ENCODE measurements at places on chromosomes 1 and 21.

GRCh38 chr1:80413969-80414368 is 1386.8 kb upstream of the ADGRL2 start:
- no peak for DNase-seq

- peak; percentile 90 for DNase-seq
Measured at GRCh38 chr1:23539698-23540266, 8.7 kb upstream of the E2F2 start.

GRCh38 chr1:174158767-174159251 is 511 bp upstream of the RABGAP1L start:
- DNase-seq, result no peak

DNA sequence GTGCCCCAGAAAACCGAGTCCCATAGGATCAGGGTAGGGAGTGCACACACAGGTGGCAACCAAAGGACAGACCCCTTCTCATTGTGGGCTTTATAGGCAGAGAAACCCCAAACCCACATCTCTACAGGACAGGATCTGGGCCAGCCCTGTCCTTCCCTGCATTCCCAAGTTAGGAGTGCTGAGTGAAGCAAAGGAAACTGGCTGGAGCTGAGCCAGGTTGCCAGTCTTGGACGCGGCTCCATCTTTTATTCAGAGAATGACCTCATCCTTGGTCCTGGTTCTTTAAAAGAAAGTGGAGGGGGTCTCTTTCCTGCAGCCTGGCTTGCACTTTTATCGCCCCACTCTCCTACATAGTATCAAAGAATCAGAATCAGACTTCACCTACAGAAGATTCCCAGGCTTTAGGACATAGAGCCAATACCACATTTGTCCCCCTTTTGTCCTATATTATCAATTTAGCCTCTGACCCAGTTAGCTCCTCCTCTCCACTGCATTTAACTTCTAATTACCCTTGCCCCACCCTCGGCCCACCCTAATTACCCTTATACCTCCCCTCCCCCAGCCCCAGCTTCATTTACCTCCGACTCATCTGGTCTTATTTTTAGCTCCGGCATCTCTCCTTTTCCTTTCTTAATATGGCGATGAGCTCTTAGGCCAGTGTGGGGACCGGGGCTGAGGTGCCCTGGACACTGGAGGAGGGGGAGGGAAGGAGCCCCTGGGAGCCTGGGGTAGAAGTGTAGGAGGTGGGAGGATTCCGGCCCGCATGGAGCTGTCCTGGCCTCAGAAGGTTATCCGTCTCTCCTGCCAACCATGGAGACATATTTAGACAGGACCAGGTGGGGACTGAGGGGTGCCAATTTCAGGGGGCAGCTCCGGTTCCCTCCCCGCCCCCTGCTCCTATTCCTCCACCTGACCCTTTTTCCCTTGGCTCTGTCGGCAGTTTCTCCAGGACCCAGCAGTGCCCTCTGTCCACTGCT is at the start of gene CASQ1:
CASQ1 (plus strand) TSS at position 927 of the 977 bp plus-strand sequence. CDS start 177 bp downstream, outside the sequence.
- no peak for DNase-seq

GRCh38 chr21:36434144-36434543 is 45.8 kb downstream of the CLDN14 start:
- DNase-seq, result no peak

GRCh38 chr1:3783651-3784474 is 11.3 kb downstream of the SMIM1 start:
- no peak for DNase-seq

GRCh38 chr1:118821801-118822200 is 166.3 kb downstream of the TBX15 start:
- DNase-seq, result no peak

GRCh38 chr1:56820755-56821461 is 1.7 kb upstream of the FYB2 start:
- peak; percentile 81 for DNase-seq

DNA sequence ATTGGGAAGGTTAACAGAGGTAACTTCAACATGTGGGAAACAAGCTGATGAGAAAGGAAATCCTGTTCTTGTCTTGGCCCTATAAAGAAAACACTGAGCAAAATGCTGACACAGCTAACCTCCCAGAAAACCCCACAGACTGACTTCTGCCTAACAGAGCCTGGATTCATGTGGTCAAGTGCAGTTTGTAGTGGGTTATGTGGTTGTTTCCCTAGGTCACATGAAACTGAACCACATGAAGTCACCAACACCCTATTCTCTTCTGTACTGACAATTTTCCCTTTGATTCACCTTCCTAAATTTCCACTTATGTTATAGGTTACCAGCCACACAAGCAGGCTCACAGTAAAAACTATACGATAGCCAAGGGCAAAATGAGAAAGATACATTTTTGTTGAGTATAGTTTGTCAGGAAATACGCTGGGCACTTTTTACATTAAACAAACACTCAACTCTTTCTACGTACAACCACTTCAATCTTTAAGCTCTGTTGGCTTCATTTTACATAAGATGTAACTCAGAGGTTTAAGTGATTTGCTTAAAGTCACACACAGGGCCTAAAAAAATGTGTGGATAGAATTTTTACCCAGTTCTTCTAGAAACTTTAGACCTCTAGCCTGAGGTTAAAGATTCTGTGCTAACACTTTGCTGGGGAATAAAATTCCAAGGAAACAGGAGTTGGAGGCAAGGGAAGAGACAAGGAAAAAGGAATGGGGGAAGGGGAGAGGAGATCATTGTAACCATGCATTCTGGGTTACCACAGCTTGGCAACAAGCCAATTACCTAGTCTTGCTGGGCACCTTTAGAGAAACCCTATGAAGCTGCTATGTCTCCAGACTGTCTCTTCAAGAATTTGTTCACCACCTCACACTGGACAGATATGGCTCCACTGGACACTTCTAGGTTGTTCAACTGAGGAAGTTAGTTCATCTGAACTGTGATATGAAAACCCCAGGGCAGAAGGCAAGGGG is 601.6 kb upstream of the USP24 start:
- no peak for DNase-seq

- DNase-seq, result no peak
Measured at GRCh38 chr1:240122639-240123613, 31.2 kb downstream of the FMN2 start.

GRCh38 chr21:41367945-41368734 is 6.3 kb downstream of the MX2 start:
- DNase-seq, result no peak

DNA sequence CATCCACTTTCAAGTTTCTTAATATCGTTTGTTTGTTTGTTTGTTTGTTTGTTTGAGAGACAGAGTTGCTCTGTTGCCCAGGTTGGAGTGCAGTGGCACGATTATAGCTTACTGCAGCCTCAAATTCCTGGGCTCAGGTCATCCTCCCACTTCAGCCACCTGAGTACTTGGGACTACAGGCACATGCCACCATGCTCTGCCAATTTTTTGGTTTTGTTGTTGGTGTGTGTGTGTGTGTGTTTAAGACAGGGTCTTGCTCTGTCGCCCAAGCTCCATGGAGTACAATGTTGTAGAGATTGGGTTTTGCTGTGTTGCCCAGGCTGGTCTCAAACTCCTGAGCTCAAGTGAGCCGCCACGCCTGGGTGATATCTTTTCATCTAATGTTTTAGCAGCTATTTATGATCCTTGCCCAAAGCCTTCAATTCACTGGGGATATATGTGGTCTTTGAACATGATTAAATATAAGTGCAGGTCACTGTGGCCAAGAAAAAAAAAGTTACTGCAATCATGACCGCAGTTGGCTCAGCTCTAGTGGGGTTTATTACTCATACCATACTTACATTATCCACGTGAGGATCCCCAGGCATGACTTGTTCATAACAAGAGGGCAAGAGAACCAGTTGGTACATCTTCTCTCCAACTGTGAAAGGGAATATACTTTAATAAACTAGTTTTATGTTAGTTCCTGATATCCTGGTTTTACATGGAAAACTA is 8.0 kb downstream of the RRP1B start:
- DNase-seq, result no peak

DNA sequence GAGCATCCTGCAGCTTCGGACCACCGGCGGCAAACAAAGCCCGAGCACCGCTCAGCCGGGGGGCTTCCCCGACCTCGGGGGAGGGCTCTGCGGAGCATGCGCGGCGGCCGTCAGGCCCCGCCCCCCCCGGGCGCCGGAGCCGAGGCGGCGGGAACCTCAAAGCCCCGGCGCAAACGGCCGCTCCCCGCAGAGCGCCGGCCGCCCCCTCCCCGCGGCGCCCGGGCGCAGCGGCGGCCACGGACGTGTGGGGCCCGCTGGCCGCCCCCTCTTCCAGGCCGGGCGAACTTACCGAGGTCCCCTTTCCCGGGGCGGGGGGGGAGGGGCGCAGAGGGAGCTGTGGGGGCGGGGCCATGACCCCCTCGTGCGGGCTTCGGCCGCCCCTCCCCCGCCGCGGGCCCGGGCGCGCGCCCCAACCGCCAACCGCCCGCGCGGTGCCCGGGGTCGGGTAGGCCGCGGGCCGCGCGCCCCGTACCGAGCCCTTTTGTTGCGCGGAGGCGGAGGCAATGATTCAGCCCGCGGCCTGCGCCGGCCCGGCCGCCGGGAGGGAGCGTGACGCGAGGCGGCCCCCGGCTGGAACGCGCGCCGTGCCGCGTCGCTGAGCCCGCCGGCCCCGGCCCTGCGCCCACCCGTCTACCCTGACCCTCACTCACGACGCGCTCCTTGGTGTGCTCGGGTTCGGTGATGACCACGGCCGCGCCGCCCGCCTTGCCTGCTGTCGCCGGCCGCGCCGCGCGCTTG is 1.7 kb downstream of the RCC2 start:
- DNase-seq, result peak; percentile 72

DNA sequence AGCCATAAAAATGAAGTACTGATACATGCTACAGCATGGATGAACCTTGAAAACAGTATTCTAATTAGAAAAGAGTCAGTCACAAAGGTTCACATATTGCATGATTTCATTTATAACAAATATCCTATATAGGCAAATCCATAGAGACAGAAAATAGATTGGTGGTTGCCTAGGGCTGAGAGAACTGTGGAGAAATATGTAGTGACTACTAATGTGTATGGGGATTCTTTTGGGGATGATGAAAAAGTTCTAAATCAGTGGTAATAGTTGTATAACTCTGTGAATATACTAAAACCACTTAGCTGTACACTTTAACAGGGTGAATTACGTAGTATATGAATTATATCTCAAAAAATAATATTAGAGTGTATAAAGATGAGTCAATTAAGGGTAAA is 45.8 kb downstream of the RNF115 start:
- DNase-seq, result no peak

- DNase-seq, result no peak
Measured at GRCh38 chr1:222357252-222357651, 190.7 kb downstream of the HHIPL2 start.

GRCh38 chr1:107538502-107538901 is 397.7 kb downstream of the NTNG1 start:
- no peak for DNase-seq

GRCh38 chr1:93576346-93576745 is 105.3 kb downstream of the BCAR3 start:
- no peak for DNase-seq

DNA sequence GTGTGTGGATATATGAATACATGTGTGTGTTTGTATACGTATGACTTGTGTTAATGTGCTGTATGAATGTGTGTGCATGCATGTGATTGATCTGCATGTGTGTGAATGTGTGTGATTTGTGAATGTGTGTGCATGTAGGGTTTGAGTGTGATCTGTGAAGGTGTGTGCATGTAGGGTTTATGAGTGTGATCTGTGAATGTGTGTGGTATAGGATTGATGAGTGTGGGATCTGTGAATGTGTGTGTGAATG is 88.2 kb downstream of the STUM start:
- no peak for DNase-seq

GRCh38 chr1:39378377-39378776 is 113.1 kb upstream of the BMP8A start:
- no peak for DNase-seq

DNA sequence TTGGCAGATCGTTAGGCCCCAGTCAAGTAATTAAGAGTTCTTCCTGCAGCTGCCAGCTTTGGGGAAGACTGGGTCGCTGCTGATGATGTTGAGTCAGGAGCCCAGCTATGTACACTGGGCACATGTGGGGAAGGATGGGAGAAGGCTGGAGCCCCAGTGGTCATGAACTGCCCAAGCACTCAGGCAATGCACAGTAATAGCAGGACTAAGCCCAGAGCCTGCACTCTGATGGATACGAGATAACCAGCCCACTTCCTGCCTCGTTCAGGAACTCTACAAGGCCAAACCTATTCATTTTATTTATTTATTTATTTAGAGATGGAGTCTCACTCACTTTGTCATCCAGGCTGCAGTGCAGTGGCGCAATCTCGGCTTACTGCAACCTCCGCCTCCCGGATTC is 81.1 kb upstream of the BTG3 start:
- DNase-seq, result no peak

- DNase-seq, result no peak
Measured at GRCh38 chr1:2961661-2962060, 59.6 kb upstream of the ACTRT2 start.

GRCh38 chr1:171258943-171259342 is 10.6 kb downstream of the FMO1 start:
- DNase-seq, result no peak

DNA sequence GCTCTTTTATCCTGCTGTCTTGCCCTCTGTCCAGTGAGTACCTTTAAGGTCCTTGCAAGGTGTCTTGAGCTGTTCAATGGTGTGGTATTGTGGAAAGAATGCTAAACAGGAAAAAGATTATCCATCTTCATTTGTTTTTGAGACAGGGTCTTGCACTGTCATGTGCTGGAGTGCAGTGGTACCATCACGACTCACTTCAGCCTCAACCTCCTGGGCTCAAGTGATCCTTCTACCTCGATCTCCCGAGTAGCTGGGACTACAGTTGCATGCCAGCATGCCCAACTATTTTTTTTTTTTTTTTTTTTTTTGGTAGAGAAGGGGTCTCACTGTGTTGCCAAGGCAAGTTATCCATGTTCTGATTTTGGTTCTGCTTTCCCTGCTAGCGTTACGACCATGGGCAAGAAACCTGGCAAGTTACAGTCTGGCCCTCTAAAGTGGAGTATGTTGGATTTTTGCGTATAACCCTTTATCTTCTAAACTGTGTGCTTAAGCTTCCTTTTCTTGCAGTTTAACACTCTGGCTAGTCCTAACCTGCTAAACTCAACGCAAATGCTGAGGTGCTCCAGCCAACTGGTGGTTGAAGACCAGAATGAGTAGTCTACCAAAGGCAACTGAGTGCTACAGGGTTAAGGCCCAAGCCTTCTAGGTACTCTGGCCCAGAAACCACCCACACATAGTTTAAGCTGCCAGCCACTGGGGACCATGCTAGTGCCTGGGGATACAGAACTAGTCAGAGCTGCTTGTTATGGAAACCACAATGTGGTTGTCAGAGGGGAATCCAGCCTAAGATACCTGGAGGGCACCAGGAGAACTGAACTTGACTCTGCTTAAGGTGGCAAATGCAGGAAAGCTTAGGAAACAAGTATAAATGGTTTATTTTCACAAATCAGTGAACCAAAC is 7.9 kb downstream of the RPL11 start:
- DNase-seq, result peak; percentile 41

DNA sequence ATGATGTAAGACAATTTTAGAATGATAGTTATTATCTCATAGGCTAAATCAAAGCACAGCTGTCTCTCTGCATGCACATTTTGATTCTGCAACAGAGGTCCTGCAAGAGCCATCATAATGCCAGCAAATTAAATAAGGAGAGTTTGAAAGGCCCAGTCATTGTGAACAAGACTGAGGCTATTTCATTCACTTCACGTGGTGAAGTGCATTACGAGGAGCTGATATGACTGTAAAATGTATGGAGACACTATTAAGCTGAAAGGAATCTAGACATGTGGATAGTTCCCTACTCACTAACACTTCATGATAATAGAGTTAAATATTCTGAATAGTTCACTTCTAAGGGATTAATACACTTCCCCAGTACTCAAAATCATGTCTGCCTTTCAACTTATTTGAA is 299.0 kb downstream of the SMYD3 start:
- DNase-seq, result no peak

- no peak for DNase-seq
Measured at GRCh38 chr1:66542811-66543767, 9.1 kb downstream of the SGIP1 start.
